Neural crest cell (in vitro differentiated cells): ENCODE measurements at places on chromosomes 12 and 14.

- DNase-seq: peak; percentile 77
Measured at GRCh38 chr12:53180931-53181645, 363 bp upstream of the CSAD start.

- no peak for DNase-seq
Measured at GRCh38 chr12:1918884-1919236, 408 bp upstream of the CACNA2D4 start.

GRCh38 chr12:122166422-122167349, 7.3 kb downstream of the IL31 start:
- no peak for DNase-seq

GRCh38 chr12:47078086-47078395, 1.4 kb upstream of the PCED1B start:
- DNase-seq: no peak

DNA sequence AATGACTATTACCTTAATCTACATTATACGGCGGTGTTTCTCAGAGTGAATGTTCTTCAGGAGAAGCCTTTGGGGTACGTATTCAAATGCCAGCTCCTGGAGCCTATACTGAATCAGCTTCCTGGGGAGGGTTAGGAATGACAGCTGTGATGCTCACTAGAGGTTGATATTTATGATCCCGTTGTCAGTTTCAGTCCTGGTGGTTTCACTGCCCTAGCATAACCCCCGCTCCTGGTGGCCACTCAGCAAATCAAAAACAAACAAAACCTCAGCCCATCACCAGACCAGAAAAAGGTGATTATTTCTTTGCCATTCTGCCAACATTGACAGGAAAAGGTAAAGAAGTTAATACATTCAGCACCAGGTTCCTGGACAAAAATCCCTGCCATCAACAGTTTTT, 136.5 kb upstream of the CRY1 start:
- no peak for DNase-seq

- no peak for DNase-seq
Measured at GRCh38 chr12:132632521-132633228, 14.1 kb downstream of the P2RX2 start.
